Activated T-helper 1 cell treated with anti-CD3 and anti-CD28 coated beads, Interleukin-2, amount 50 U/mL, for 16 hours (primary cell): ENCODE measurements at places on chromosomes 11 and 22.

DNA sequence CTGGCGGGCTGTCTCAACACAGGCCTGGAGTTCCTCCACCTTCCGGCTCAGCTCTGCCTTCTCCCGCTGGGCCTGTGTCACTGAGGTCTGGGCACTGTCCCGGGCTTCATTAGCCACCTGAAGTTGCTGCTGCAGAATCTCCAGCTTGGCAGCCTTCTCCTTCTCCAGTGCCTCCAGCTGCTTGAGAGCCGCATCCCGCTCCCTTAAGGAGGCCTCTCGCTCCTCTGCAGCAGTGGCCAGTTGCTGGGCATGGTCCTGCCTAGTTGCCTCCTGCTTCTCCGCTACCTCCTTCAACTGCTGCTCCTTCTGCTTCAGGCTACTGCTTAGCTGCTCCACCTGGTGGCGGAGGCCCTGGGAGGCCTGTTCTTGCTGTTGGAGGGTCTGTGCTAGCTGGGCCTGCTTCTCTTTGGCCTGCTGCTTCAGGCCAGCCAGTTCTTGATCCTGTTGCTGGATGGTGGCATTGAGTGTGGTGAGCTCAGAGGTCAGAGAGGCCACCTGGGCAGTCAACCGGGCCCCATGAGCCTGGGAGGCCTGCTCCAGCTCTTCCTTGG lies 16.9 kb downstream of the IL18BP start:
- DNase-seq: no peak

DNA sequence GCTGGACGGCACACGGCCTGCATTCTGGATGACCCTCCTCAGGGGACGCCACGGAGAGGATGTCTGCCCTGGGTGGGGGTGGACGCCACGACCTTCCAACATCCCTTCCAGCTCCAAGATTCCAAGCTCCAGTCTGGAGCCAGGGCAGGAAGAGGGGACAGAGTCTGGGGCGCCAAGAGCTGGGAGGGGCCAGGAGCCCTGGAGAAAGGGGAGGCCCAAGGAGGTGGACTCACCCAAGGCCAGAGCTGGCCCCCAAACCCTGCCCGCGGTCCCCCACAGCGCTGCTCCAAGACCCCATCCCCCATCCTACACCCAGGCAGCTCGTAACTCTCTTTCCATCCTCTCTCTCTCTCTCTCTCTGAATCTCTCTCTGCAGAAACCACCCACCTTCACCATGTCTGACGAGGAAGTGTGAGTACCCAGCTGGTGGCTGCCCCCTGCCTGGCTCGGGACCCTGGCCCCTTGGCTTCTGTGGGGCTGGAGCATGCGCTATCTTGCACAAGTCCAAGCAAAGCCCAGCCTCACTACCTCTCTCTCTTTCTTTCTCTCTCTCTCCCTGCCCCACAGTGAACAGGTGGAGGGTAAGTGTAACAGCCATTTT lies 3.1 kb downstream of the TNNT3 start:
- no peak for DNase-seq

- DNase-seq: no peak
Measured at GRCh38 chr11:1415631-1416030, 25.9 kb downstream of the BRSK2 start.

DNA sequence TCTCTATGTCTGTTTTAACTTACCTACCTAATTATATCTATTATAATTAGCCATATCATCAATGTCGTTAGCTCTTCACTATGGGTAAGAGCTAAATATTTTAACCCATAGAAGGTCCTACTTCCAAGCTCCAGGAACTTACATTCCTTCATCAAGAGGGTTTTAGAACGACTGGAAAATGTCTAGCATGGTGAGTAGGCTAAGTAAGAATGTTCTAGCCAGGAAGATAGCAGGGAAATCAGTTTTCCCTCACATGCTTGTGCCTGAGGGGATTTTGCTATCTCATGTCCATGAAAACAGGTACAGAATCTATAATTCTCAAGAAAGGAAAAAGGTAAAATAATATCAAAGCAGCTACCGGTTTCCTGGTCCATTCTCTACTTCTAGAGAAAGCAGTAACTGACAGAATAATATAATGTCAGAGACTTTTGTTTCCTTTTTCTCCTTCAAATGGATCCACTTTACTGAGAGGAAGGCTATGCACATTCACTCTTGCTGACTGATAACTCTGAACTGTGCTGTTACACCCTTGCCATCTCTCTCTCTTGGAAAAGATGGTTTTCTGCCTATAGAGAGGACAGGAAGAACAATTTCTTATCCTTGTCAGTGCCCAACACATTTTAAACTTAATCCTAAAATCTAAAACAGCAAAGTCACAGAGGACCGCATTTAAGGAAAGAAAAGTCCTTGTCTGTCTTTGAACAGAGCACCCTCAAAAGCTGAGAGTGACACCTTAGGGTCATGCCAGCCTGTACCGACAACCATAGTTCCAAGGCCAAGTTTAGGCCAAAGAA lies 67.0 kb downstream of the MAML2 start:
- no peak for DNase-seq
